ENCODE measurements at places on chromosomes 12 and 14. TPM values are rescaled to one million over a fixed set of nuclear protein-coding genes. Genes with fewer than 3 reads are reported as not detected.

The POLR3B gene
- 10.9 TPM for total RNA-seq

The DHRS7 gene
- total RNA-seq: 33.5 TPM

The NINJ2 gene
- total RNA-seq: 0.69 TPM

The MGP gene
- total RNA-seq: 221 TPM

The BCL2L14 gene
- not detected for total RNA-seq

The OTX2 gene
- total RNA-seq: not detected

The ITGB7 gene
- 3.2 TPM for total RNA-seq

The SLC41A2 gene
- total RNA-seq: 5.9 TPM

The L2HGDH gene
- 12.1 TPM for total RNA-seq

The PITPNM2 gene
- total RNA-seq: 7.0 TPM
